ENCODE measurements at places on chromosomes 2 and 18. TPM values are rescaled to one million over a fixed set of nuclear protein-coding genes. Genes with fewer than 3 reads are reported as not detected.

GRCh38 chr2:63788071-63788470 lies 53.6 kb upstream of the UGP2 start:
- DNase-seq: peak; percentile 53

Gene TCF23
- total RNA-seq: not detected

DNA sequence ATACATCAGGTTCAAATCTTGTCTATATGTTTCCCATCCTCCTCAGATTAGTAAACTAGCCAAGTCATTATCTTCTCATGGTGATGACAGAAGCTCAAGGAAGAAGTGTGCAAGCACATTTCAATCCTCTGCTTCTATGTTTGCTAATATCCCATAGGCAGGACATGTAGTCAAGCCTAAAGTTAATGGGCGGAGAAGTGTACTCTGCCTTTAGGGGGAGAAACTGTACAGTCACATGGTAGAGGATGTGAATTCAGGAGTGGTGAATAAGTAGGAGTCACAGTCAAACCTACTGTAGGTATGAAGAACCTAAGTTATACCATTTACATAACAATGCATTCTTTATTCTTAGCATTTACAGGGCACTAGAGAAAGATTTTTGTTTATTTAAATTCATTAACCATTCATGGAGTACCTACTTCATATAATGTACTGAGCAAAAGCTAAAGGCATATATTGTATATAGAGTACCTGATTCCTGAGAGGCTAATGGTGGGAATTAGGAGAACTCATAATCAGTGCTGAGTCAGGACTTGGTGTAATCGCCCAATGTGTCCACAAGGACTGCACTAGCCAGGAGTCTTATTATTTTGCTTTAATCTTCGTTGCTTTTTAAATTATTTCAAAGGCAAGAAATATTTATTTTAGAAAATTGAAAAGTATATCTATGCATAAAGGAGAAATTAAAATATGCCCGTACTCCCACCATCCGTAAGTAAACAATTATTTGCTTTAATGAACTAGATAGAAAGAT lies 394.3 kb upstream of the ETAA1 start:
- DNase-seq: peak; percentile 8

GRCh38 chr18:20988726-20989125 lies 122.9 kb downstream of the ROCK1 start:
- DNase-seq: no peak

DNA sequence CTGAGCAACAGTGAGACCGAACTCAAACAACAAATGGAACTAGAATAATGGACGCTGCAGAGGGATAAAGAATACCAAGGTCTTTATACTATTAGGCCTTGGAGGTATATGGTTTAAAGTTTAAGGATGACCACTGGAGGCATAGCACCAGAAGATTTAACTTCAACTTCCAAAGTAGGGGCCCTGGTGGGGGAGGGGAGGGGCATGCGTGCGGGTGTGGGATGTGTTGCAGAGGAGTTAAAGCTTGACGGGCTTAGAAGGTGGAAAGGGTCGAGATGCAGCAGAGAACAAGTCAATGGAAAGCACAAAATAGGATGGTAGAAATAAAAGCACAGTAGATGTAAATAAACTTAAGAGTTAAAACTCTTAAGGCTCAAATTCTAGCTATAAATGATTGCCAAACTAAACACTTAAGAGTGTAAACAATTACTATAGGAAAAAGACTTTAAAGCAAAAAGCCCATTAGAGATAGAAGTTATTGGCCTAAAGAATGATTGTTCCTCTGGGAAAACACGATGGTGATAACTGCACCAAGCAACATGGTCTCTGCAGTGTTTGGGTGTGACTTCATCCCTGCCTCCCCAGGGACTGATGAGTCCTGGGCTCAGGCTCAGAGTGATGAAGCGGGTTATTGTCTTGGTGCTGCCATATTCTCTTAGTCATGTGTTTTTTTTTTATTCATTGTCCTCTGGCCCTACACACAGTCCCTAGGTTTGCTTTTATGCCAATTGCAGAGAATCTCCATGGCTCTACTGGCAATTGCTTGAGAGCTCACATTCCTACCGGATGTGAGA lies 13.0 kb downstream of the RRM2 start:
- peak; percentile 57 for DNase-seq

DNA sequence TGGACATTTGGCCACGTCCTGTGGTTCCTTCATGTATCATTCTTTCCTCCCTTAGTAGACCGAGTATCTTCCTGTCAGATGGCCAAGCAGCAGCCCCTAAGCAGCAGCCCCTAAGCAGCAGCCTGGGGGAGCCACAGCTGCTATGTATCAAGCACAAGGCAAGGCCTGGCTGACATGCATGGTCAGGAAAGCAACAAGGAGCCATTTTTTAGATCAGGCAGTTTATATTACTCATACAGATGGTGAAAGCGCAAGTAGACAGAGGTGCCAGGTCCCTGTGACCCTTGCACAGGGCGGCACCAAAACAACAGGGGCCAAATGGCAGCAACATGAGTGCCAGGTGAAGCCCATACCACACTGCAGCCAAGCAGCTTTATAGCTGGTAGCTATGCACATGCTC lies 22.1 kb downstream of the CHCHD5 start:
- no peak for DNase-seq

Gene SCN3A
- total RNA-seq: not detected

- no peak for DNase-seq
Measured at GRCh38 chr2:237941239-237941638, 25.6 kb upstream of the UBE2F start.

Gene KIF5C
- 0.21 TPM for total RNA-seq

Gene GREB1
- 2.3 TPM for total RNA-seq
